ENCODE measurements at places on chromosomes 11 and 22.

- DNase-seq = peak; percentile 66
These were observed 36.9 kb upstream of the LINC01488 start for GRCh38 chr11:69444381-69445130.

- no peak for DNase-seq
These were observed 77.3 kb upstream of the PHF21A start for GRCh38 chr11:46198245-46199240.

- DNase-seq = no peak
These were observed 107.5 kb upstream of the OR4B1 start for GRCh38 chr11:48109046-48109666.

DNA sequence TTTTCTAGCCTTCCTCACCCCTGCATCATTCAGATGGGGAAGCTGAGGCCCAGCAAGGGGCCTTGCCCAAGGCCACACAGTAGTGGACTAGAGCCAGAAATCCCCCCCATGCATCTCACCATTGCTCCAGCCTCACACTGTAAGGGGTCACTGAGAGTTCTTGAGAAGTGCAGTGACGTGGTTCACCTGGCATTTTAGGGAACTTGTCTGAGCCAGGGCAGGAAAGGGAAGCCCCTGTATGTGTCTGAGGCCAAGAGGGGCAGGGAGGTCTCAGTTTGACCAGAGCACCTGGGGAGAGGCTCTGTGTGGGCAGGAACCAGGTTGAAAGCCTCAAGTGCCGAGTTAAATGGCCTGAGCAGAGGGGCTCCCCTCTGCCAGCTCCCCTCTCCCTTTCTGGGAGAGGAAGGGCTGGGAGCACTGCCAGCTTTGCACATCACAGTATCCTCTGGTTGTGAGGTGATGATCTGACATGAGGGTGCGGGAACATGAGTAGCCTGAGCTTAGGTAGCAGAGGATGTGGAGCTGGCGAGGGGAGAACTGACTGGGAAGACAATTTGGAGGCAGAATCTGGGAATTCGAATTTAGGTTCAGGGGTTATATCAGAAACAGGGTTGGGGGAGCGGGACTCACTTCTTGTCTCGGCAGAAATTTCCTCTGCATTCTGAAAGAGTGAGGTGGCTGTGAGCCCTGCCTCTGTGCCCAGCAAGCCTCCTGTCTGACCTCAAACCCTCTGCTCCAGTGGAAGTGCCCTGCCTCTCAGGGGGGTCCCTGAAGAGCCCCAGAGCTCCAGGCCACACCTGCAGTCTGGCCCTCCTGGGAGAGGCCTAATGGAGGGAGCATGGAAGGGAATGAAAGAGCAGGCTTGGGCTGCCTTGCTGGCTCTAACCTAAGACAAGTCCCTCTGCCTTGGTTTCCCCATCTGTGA lies 14.6 kb downstream of the ARHGEF17 start:
- DNase-seq = no peak

DNA sequence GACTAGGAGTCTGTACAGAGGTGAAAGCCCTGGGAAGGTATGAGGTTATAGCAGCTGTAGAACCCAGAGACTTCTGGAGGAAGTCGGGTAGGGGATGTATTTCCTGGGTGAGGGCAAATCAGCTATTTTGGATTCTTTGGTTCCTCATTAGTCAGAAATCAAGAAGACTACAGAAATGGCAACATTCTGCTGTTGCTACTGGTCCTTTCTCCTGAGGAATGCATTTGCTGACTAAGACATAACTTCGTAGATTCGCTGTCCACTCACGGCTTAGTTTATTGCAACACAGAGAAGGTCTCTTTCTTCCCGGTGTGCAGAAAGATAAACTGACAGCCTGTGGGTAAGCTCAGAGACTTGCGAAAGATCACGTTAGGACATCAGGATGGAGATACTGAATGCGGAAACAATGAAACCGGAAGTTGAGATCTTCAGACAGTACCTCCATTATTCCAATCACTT lies 25.3 kb upstream of the SESN3 start:
- no peak for DNase-seq

DNA sequence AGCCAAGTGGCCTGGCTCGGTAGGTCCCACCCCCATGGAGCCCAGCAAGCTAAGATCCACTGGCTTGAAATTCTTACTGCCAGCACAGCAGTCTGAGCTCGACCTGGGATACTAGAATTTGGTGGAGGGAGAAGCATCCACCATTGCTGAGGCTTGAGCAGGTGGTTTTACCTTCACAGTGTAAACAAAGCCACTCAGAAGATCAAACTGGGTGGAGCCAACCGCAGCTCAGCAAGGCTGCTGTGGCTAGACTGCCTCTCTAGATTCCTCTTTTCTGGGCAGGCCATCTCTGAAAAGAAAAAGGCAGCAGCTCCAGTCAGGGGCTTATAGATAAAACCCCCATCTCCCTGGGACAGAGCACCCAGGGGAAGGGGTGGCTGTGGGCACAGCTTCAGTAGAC lies 22.3 kb upstream of the OR5B21 start:
- DNase-seq = no peak

DNA sequence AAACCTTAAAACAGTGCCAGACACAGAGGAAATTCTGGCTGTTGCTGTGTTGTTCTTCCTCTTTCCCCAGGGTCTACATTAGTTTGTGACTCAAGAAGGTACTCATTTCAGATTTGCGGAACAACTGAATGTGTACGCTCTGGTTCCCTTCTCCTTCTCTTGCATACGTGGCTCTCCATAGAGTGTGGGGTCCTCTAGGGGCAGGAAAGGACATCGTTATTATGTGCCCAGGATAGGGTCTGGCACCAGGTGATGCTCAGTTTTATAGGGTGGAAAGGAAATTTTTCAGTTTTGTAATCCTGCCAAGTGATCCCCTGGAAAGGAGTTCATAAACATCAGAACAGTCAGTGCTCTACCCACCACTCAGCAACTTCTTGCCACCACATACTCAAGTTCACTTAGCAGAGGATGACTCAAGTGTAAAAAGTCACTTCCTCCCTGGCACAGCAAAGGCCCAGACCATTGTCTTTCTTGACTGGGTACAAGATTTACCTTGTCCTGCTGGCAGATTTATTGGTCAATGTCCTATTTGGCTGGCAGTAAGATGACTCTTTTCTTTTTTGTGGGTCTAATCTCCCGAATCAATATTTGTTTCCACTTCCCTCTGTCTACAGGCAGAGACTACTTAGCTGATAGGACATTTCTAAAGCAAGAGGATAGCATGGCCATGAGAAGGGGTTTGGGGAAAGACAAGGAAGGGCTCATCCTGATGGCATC lies 246.0 kb upstream of the TENM4 start:
- DNase-seq = no peak

- no peak for DNase-seq
These were observed 253.0 kb downstream of the INSC start for GRCh38 chr11:15367695-15368094.

GRCh38 chr22:24521791-24522245 lies 26.7 kb downstream of the UPB1 start:
- DNase-seq = peak; percentile 49

- DNase-seq = no peak
These were observed 41.5 kb upstream of the INCENP start for GRCh38 chr11:62082292-62082657.

DNA sequence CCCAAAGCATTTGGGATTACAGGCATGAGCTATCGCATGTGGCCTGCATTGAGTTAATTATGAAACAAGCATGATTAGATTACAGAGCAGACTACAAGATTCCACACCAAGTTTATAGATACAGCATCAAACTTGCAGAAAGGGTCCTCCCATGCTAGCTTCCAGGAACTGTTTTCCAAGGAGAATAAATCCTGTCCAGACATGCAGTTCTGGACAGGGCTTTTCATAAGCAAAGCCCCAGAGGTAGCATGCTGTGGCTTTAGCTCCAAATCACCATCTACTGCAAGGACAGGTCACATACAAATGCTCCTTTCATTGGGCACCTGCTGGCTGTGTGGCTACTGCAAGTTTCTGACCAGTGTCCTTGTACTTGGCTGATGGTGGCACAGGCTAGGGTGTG lies 57.1 kb downstream of the HIRA start:
- no peak for DNase-seq

DNA sequence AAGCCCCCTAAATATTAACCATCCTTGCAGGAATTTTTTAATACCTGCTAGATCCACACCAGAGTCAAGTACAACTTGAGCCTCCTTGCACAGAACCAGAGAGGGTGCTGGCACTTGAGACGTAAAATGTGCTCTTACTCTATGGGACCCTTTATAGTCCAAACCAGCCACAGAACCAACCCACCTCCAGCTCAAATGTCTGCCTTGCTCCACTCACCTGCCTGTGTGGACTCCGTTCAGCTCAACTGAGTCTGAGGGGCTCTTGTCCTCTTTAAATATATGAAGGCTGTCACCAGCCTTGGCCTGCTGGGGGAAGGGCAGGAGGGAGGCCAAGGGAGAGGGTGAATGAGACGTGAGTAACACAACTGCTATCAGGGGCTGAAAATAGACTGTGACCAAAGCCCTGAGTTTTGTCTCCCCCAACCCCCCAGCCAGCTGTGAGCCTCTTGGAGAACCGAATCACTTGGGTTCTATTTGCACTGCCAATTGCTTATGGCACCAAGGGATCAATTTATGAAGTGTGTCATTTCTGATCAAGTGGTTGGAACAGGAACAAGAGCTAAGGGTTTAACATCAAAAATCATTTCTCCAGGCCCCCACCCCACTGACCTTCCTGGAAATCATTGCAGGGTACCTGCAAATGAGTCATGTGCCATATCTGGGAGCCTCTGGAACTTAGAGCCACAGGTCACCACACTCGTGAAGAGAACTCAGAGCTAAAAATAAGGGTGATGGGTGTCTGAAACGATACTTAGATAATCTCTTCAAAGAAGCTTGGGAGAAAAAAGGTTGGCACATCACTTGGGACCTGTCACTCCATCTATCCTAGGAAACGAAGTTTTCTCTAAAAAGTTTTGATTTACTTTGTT lies at the start of gene CSRP3:
Gene CSRP3, minus strand, starts transcription at position 247 of the 869 bp plus-strand sequence. CDS start 9,535 bp downstream, outside the sequence.
- DNase-seq = no peak

DNA sequence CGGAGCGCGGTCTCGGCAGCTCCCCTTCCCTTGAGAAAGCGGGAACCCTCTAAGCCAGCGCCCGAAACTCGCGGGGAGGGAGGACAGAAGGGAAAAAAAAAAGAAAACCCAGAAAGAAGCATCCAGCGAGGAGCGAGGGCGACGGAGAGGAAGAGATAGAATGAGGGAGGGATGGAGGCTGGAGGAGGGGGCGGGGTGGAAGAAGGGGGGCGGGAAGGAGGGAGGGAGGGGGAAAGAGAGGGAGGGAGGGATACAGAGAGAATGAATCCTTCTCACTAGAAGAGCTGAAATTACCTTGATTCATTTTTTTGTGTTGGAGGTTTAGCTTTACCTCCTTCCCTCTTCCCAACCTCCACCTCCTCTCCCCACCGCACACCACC lies 19.3 kb upstream of the BDNF start:
- no peak for DNase-seq

- DNase-seq = no peak
These were observed 239.0 kb upstream of the PDGFD start for GRCh38 chr11:104402812-104403521.

GRCh38 chr11:73579641-73580434 lies 18.1 kb downstream of the FAM168A start:
- DNase-seq = no peak

Data from retina (tissue), 1 donor.